ENCODE measurements at places on chromosomes 3 and 15.

DNA sequence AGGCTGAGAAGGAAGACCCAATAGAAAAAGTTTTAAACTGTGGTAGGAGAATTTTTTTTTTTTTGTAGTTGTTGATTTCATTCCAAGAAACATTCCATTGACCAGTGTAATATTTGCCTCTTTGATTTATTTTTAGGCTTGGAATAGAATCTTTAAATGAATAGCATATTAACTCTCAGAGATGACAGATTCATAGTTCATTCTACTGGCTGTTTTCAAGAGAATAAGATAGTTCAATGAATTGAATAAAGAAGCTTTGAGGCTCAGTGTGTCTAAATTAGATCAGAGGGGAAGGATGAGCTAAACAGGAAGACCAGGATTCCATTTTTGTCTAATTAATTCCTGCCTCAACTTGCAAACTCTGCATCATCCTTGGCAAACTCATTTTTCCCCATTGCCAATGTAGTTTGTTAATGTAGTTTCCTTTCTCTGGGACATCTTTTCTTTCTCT, 98.4 kb downstream of the NAALADL2 start:
- no peak for DNase-seq

DNA sequence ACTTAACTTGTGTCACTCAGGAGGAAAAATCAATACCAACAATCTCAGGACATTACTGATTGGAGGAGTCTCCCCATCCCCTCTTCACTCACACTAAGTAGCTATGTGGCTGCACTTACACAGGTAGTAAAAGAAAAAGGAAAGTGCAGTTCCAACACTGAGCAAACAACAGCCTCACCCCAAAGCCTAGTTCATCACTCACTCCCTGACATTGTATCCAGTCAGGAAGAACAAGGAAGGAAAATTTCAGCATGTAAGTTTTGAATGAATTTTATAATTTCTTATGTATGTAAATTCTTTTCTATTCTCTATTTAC, 273.4 kb downstream of the IGSF11 start:
- no peak for DNase-seq

- DNase-seq = no peak
Observed at GRCh38 chr3:64848822-64849221, 161.0 kb upstream of the ADAMTS9 start.

DNA sequence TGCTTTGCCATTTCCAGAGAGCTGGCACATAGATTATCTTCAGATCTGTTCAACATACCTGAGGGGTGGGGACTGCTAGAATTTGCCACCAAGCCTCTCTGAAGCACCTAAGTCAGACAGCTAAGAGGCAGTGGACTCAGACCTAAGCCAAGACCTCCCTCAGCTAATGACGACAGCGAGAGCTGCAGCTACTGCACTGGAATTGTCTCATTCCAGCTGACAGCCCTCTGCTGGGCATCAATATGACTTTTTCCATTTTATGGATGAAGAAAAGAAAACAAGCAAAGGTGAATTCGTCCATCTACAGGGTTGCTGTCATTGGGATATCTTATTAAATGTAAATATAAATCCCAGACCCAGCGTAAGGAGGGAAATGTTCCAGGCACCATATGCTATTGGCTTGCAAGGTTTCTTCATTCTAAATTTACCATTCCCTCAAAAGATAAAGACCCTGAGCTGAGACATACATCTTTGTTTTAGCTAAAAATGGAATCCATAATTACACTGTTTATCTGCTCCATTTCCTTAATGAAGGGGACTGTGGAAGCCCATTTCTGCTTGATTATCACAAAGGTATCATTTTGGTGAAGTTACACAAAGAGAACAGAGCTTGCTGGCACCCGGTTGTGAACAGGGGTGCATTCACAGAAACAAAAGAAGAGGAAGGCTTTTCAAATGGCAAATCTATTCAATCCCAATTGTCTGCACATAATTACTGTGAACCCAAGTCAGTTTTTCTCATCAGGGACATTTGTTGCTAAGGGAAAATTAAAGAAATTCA, 85.5 kb upstream of the LRTM1 start:
- no peak for DNase-seq

DNA sequence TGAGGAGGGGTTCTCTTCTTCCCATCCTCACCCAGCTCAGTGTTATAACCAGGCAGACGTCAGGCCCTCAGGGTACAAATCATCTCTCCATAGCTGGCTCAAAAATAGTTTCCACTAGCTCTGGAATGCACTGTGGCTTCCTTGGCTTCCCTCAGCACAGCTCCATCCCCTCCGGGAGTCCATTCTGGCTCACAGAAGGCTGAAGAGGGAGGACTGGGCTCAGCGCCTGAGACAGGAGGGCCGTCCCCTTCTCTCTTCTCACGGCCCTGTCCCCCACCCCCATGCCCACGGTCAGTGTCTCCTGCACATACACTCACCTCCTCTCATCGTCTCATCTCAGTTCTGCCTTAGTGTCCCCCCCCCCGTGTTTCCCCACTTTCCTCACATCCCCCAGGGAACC, 50.1 kb downstream of the UMPS start:
- DNase-seq = no peak

- DNase-seq = no peak
Observed at GRCh38 chr3:189982321-189982945, 138.3 kb downstream of the P3H2 start.

DNA sequence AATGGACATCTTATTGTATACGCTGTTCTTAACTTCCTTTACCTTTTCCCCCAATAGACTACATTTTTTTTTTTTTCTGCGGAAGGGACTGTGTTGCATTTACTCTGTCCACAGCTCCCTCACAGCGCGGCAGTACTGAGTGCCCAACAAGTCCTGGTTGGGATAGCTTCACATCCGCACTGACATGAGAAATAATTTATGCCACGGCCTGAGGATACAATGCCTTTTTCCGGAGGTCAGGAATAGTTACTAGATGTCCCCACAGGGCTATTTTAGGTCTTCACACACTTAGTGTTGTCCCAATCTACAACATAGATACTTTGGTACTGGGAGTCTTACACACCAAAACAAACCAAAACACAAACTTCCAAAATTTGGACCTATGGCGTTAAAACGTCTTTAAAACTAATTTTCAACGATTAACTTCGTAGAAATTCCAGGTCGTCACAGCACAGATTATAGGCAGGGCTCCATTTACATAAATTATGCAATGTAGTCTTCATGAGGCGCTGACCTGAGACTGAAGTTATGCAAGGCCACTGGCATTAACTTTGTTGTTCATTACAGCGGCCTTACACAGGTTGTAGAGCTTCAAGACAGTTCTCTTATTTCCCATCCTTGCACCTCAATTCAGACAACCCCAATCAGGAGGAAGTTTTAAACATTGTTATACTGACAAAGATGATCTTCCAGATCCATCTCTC, 989 bp upstream of the PPIB start:
- no peak for DNase-seq

GRCh38 chr15:101206176-101206591, 45.7 kb downstream of the CHSY1 start:
- peak; percentile 85 for DNase-seq

GRCh38 chr15:72372361-72372760, 3.5 kb downstream of the HEXA start:
- DNase-seq = no peak

GRCh38 chr15:77575203-77575934, 57.3 kb downstream of the LINGO1 start:
- no peak for DNase-seq

- DNase-seq = no peak
Observed at GRCh38 chr3:191753196-191753595, 292.2 kb downstream of the PYDC2 start.

- no peak for DNase-seq
Observed at GRCh38 chr15:31563421-31563820, 236.8 kb downstream of the KLF13 start.

GRCh38 chr3:37540786-37541185, 320.9 kb upstream of the CTDSPL start:
- DNase-seq = no peak

- no peak for DNase-seq
Observed at GRCh38 chr3:129341331-129342141, 62.9 kb downstream of the HMCES start.

DNA sequence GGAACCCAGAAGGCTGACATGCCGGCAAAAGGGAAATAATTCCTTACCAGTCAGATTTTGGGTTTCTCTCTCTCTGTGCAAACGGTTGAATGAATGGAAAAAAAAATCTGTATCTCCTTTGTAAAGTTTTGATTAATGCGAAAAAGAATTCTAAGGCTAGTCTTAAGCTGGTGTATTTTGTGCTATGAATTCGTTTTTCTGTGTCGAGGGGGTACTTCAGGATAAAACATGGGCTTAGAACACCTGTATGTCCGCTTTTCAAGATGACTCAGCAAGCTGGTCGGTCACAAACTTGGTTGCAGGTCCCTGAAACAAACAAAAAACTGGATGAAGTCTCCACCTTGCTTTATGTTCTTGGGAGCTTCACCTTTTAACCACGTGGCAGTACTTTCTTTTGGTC, 28.5 kb downstream of the IGDCC3 start:
- no peak for DNase-seq

DNA sequence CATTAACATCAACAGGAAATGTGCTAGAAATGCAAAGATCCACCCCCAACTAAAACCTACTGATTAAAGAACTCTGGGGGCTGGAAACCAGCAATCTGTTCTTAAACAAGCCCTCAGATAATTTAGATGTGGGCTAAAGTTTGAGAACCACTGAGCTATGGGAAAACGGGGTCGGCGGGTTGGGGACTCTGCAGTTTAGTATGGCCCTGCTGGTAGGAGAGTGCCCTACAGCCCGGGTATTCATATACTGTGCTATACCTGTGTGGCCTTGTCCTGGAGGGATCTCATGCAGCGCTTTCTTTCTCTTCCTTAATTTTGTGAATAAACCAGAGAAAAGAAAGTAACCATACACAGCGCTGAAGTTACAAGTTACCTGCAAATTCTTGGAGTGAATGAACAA, 189.7 kb upstream of the GBE1 start:
- DNase-seq = no peak

GRCh38 chr15:69337138-69337537, 38.4 kb downstream of the PAQR5 start:
- DNase-seq = no peak

DNA sequence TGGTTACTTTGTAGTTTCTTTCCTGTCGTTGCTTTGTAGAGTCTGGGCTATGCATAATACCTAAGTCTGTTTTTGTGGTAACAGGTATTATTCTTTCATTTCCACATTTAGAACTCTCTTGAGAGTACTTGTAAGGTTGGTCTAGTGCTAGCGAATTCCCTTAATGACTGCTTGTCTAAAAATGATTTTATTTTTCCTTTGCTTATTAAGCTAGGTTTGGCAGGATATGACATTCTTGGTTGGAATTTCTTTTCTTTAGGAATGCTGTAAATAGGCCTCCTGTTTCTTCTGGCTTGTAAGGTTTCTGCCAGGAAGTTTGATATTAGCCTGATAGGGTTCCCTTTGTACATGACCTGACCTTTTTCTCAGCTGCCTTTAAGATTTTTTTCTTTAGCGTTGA, 70.1 kb upstream of the SGO1 start:
- no peak for DNase-seq

- no peak for DNase-seq
Observed at GRCh38 chr3:127134887-127135240, 58.1 kb upstream of the PRR23E start.

DNA sequence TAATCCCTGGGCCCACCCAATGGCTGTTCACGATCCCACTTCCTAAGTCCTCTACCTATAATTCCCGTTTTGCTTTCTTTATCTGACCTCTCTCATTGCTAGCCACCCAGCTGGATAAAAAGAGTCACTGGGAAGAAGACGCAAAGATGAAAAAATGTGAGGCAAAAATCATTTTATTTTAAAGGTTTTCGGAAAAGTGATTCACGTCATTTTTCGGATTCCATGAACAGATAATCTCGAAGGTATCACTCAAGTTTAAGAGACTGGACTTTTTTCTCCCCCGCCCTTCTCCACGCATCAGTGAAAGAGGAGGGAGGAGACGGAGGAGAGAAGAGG, 266.6 kb downstream of the CGGBP1 start:
- no peak for DNase-seq

- no peak for DNase-seq
Observed at GRCh38 chr3:149783576-149783975, 8.8 kb downstream of the ANKUB1 start.

- no peak for DNase-seq
Observed at GRCh38 chr15:63083541-63083940, 38.1 kb upstream of the LACTB start.

- no peak for DNase-seq
Observed at GRCh38 chr3:113660896-113661295, 35.5 kb downstream of the USF3 start.

DNA sequence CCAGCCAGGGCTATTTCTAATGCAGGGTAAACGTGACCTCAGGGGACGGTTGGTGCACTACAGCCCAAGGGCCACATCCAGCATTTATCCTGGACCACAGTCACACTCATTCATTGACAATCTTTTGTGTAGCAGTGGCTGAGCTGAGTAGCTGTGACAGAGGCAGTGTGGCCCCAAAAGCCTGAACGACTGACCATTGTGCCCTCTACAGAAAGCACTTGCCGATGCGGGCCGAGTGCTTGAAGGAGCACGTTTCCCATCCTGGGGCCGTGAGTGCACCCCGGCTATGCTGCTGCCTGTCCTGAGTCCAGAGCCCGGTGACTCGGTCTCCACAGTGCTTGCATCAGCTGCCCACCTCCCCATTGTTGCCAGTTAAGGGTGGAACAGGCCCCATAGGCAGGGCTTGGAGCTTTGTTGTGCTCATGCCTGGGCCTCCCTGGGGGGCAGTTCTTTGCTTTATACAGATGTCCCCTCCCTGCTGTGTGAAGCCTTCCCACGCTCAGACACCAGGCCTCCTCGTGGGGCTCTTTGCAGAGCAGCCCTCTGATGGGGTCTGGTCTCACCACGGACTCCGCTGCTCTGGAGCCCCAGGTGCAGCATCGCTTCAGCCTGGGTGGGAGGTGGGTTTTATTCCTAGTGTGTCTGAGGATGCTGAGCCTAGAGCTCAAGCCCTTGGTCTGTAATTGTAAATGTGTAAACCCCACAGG, 13.0 kb upstream of the SNRPA1 start:
- DNase-seq = no peak

- no peak for DNase-seq
Observed at GRCh38 chr3:28036599-28037575, 204.5 kb upstream of the CMC1 start.

DNA sequence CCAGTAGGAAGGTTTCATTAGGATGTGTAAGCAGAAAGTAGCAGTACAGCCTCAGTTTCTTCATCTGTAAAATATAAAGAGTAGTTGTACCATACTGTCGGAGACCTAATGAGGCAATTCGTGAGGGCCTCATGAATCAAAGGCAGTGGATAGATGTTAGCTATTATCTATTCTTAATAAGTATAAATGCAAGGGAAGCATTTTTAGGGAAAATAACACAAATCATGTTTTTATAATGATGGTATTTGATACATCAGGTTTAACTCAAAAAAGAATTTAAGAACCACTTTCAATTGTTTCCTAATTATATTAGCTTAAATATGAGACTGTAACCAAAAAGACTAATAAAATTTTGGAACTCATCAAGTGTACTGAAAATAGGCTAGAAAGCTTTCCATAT, 309.1 kb downstream of the ZBTB20 start:
- DNase-seq = no peak

GRCh38 chr3:30894521-30895251, at the start of gene GADL1:
Gene GADL1 (minus strand): TSS chr3:30894661. CDS start chr3:30894614, 47 bp downstream.
- peak; percentile 2 for DNase-seq

Data from stimulated activated CD4-positive, alpha-beta T cell treated with anti-CD3 and anti-CD28 coated beads, Interleukin-4, amount 100 ng/mL, for 48 hours (primary cell).